ENCODE measurements at places on chromosomes 4 and X.

GRCh38 chr4:78565971-78566372 is 14.4 kb downstream of the ANXA3 start:
- DNase-seq: no peak

DNA sequence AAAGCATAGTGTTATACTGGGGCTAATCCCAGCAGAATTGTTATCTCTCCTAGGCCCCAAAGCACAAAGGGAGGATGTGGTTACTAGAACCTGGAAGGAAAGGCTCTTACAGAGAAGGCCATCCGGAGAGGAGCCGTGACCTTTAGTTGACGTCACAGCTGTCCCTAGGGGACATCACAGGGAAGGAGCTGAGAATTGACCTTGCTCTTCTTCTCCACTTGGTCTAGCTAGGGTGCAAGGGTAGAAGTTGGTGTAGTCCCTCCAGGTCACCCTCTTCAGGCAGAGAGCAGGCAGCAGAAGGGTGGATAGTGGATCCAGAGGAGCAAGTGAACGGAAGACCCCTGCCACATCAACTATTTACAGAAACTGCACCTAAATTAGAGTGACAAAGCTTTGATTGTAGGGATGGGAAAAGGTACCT is 22.8 kb upstream of the FGF2 start:
- no peak for DNase-seq

GRCh38 chrX:118943102-118943501 is 31.3 kb upstream of the LONRF3 start:
- no peak for DNase-seq

DNA sequence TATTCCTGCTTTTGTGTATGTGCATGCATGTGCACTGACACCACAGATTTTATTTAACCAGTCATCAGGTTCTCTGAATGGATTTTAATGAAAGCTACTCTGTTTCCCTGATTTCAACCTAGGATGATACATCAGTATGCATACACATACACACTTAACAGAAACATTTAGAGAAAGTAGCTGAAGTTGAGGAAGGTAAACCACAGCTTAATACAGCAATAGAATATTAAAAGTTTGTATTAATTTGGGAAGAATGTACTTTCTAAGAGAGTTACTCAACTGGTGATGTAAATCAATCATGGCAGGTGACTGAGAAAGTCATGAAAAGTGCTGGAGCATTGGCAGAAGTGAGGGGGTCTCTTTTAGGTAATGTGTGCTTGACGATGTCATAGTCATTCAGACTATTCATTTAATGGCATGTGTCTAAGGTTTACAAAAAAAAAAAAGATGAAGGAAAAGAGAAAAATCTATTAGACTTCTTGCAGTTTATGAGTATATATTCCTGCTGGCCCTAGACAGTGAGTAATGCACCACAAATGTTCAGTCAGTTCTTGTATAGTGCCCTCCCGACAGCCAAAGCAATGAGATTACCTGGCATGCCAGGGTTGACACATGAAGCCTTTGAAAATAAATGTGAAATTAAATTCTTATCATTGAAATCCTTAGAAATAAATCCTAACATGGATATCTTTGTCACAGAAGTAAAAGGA is 187.6 kb downstream of the RAPGEF2 start:
- no peak for DNase-seq

Data from inflammatory macrophage (primary cell).